ENCODE measurements at places on chromosomes 11 and 22.

DNA sequence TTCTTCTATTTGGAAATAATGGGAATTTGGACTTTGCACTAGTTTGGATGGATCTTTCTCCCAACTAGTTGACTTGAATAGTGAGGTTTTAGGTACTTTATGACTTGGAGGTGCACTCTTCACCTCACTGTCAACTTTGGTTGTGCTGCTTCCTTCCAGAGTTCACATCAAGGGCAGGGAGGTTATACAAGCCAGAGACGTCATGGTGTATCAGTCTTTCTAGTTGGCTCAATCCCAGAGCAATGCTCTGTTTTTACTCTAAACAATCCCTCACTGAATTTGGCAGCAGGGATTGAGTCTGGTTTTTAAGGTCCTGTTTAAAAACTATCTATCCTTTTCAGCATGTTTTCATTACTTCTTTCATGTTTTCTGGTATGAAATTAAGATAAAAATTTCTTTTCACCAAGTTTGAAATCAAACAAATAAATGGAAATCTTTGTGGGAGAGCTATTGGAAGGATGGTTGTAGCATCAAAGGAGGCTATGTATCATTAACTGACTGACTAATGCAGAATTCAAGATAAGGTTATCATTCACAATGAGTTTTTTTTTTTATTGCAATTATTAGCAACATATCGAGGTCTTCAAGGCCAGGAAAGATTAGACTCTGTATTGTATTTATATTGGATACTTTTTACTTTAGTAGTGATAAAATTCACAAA, 28.0 kb upstream of the ZBED5 start:
- no peak for DNase-seq

DNA sequence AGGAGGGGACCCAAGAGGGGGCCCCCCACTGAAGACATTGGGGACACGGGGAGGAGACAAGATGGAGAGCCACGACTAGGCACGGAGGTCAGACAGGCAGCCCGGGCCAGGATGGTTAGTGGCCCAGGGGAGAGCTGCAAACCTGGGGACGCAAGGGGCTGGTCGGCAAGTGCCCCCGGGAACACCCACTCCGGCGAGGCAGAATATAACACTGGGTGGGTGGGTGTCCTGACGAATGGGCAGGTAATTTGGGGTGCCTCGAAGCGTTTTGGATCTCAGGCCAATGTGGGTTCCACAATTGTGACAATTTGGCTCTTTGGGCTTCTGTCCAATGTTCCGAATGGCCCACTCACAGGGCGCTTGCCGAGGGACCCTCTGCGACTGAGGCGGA, 9.9 kb downstream of the IGF2 start:
- DNase-seq, result no peak

- DNase-seq, result no peak
Measured at GRCh38 chr11:111194860-111195568, 50.5 kb upstream of the POU2AF2 start.

DNA sequence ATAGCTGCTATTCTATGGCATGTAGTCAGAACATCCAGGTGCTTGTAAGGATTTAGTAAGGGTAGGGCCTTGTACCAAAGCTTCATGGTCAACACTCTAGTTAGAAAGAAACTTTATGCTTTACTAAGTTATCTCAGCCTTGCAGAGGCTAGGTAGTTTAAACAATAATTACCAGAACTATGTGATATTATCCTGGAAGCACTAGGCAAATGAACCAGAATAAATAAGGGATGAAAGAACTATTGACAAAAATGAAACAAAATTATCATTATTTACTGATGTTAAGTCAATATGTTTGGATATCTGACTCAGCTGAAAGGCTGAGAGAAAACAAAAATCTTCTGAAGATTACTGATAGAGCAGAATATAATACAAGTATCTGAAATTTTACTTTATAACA, 1089.1 kb upstream of the RAG2 start:
- no peak for DNase-seq

GRCh38 chr11:72813740-72814285, 398 bp upstream of the ATG16L2 start:
- DNase-seq, result peak; percentile 89

GRCh38 chr22:32801537-32802236, at the start of gene TIMP3:
TIMP3 (plus strand) TSS chr22:32801705; CDS start chr22:32802002, 297 bp downstream.
- DNase-seq, result no peak

- no peak for DNase-seq
Measured at GRCh38 chr11:130801333-130802122, 114.8 kb downstream of the SNX19 start.

- no peak for DNase-seq
Measured at GRCh38 chr11:26997378-26997777, 3.5 kb downstream of the FIBIN start.

GRCh38 chr22:30240541-30241417, 5.8 kb downstream of the LIF start:
- DNase-seq, result no peak

- no peak for DNase-seq
Measured at GRCh38 chr22:45485261-45485660, 17.4 kb upstream of the FBLN1 start.

DNA sequence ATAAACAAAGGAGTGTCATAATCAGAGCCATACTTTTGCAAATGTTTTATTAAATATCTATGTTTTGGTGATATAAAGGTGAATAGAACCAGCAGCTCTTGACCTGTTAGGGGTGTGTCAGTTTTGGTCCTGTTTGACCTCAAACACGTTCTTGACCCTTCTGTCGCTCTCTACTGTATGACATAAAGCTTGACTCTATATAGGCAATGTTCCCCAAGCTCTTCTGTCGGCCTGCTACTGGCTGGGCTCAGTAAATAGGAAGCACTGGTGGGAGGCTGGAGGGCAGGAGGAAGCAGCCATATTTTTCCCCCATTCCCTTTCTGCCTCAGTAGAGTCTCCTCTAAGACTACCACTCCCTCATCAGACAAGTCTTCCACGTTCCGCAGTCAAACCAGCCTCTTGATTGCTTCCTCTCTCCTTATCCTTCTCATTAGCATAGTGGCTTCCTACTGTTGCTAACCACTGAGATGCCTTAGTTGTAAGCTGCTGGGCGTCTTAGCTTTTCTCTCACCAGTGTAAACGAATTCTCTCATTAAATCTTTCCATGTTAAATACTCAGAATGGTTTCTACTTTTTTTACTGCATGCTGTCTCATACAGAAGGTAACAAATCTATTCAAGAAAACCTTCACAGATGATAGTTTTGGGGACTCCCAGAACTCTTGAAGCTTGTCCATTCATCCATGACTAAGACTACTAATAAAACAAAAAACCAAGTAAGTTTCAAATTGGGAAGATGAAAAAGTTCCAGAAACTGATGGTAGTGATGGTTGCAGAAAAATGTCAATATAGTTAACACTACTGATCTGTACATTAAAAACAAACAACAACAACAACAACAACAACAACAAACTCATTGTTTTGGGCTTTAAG, 3.3 kb downstream of the NPAT start:
- DNase-seq, result no peak

GRCh38 chr22:25062386-25063085, 110.0 kb downstream of the KIAA1671 start:
- DNase-seq, result peak; percentile 76

DNA sequence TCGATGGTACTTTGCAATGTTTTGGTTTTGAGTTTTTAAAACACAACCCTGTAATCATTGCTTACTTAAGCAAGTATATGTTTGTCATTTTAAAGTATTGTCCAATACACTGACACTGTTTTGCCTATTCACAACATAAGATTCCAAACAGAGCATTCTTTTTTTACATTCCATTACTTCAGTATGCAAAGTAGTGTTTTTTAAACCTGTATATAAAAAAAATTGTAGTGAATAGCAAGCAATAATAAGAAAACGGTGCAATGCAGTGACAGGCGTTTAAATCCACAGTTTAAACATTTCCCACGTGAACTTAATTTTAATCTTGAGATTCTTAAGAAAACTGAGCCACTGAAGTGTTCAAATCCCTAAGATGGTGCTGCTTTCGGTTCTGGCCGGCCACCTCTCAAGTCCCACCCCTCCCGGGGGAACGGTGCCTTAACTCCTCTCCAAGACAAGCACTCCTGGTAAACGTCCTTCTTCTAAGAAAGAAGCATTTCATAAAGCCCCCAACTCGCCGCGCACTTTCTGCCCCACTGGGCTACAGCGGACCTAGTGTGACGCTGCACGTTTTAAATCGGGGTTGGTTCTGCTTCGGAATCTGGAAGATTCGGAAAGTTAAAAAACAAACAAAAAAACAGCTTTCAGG, 2.9 kb downstream of the PGR start:
- no peak for DNase-seq

GRCh38 chr11:129426038-129426437, 50.4 kb downstream of the BARX2 start:
- no peak for DNase-seq

DNA sequence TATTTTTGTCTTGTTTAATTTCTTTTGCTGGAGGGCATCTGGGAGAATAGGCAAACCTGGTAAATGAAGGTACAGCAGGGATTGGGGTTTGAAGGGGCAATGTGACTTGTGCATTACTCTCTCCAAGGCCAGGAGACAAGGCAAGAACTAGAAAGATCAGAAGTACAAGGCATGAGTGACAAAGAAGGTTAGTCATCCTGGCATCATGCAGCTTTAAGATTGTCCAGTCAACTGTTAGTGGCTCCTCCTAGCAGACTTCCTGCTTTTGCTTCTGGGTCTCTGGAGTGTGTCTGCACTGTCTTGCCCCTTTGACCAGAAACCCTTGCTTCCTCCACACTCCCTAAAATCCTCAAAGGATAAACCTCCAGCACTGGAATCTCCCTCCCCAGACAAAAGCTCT, 27.2 kb upstream of the GLYATL1 start:
- no peak for DNase-seq

- DNase-seq, result no peak
Measured at GRCh38 chr11:125465255-125465654, 30.8 kb downstream of the FEZ1 start.

GRCh38 chr11:115996125-115996807, 492.1 kb upstream of the CADM1 start:
- no peak for DNase-seq

GRCh38 chr11:45217991-45218390, 68.2 kb downstream of the SYT13 start:
- DNase-seq, result no peak

- DNase-seq, result no peak
Measured at GRCh38 chr11:63567044-63567840, 4.1 kb upstream of the PLAAT2 start.

DNA sequence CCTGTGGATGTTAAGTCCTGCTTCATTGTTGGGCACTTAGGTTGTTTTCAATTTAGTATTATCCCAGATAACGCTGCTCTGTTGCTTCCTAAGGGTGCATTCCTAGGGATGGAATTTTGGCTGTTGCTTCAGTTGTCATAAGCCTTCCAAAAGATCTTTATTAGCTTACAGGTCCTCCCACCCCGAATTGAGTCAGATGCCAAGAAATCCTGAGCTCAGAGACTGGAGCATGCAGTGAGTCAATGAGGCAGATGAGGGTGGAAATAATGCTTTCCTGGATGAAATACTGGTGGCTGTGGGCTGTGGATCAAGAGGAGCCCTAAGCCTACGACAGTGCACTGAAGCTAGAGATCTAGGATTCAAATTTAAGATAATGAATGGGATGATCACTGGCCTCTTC, 10.7 kb upstream of the IL18BP start:
- no peak for DNase-seq

DNA sequence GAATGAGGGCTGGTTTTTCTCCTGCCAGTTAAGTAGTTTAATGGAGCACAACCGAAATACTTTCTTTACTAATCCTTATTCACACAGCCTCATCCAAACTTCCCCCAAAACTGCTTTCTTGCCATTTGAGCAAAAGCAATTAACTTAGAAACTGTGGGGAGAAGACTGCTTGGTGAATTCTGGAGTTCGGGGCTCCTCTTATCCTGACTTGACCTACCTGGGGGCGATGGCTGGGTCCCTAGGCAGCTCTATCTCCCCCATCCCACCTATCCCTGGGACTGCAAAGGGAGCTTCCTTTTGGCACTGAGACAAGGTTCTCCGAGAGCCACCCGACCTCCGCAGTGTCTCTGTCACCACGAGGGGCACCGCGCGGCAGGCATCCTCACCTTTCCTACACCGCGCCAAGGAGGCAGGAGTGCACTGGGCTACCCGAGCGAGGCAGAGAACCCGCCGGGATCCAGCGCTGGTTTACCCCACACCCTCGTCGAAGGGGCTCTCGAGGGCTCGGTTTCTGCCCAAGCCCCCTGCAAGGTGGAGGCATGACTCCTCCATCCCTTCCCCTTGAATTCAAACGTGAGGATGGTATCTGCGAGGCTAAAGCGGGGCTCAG, 759 bp downstream of the DESI1 start:
- DNase-seq, result peak; percentile 17

GRCh38 chr22:24429411-24430365, 2.3 kb downstream of the ADORA2A start:
- no peak for DNase-seq

- no peak for DNase-seq
Measured at GRCh38 chr11:76678321-76678720, 7.8 kb upstream of the LRRC32 start.

DNA sequence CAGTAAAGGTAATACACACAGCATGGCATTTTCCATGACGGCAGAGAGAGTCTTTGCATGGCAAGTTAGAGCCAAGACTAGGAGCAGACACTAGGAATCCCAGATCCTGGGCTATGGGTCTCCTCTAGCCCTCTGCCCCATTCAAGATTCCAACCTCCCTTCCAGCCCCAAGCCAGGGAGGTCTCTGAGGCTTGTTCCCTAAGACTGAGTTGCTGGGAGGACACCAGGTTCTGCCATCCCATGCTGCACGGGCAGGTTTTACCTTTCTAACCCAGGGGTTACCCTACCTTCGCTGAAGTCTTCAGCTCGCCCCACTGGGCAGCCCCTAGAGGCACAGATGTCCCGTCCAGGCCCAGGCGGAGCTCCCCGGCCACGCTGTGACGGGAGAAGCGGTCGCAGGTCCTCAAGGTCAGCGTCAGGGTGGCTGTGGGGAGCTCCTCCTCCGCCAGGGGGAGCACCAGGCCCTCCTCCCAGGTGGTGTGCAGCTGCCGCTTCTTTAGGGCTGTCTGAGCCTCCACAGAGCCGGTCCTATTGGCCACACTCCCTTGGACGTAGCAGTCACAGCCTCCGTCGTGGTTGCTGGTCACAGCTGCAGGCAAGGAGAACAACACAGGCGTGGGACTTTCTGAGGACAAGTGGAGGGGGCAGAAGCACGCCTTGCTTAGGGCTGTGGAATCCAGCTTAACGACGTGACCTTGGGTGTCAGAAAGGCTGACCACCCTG, 33.8 kb downstream of the SYT13 start:
- DNase-seq, result no peak

GRCh38 chr11:78657968-78658839, 83.5 kb upstream of the NARS2 start:
- DNase-seq, result no peak

- DNase-seq, result no peak
Measured at GRCh38 chr11:134950692-134951304, 538.8 kb upstream of the B3GAT1 start.

GRCh38 chr11:37727371-37727770, 1129.3 kb upstream of the RAG2 start:
- no peak for DNase-seq

Data from activated naive CD4-positive, alpha-beta T cell (primary cell).